ENCODE measurements at places on chromosomes 12 and 14.
A peak's percentile ranks its signal among the peaks of the same experiment; 100 is the strongest.

DNA sequence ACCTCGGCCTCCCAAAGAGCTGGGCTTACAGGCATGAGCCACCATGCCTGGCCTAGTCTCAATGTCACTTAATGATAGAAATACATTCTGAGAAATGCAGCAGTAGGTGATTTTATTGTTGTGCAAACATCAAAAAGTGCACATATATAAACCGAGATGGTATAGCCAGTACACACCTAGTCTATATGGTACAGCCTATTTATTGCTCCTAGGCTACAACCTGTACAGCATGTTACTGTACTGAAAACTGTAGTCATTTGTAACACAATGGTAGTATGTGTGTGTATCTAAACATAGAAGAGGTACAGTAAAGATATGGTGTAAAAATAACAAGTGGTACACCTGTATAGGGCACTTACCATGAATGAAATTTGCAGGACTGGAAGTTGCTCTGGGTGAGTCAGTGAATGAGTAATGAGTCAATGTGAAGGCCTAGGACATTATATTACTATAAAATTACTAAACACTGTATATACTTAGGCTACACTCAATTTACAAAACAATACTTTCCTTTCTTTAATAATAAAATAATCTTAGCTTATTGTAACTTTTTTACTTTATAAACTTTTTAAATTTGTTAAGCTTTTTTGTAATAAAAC is 166.7 kb upstream of the SYT1 start:
- no peaks in the 10 kb centered on the region for H3K27me3 ChIP-seq
- H3K36me3 ChIP-seq, result no peaks in the 10 kb centered on the region
- no peak overlapping the region for H3K27ac ChIP-seq
- peak; percentile 46 for DNase-seq
- H3K4me3 ChIP-seq, result no peak overlapping the region

GRCh38 chr12:28130625-28131598 is 59.3 kb upstream of the CCDC91 start:
- peak; percentile 63 for DNase-seq
- no peak overlapping the region for H3K4me3 ChIP-seq
- no peaks in the 10 kb centered on the region for H3K27me3 ChIP-seq
- H3K4me1 ChIP-seq, result no peaks in the 10 kb centered on the region
- no peak overlapping the region for H3K27ac ChIP-seq
- no peaks in the 10 kb centered on the region for H3K36me3 ChIP-seq

DNA sequence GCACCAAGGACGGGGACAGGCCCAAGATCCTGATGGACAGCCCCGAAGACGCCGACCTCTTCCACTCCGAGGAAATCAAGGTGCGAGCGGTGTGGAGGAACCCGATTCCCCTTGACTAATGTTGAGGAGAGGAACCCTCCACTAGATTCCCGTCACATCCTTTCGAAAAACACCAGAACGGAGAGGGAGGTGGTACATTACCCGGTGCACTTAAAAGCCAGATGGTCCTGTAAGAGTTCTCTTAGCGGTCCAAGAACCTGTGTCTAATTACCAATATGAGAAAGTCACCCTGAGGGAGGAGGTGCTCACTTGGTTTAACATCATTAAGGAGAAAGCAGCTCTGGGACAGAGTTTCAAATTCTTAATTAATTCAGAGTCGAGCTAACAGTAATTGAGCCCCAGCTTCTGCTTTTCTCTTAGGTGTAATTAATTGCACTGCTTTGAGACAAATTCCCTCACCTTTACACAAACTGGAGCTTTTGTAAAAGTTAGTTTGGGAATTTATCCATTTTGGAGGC is 450 bp downstream of the PRKAB1 start:
- peak overlapping the region; percentile 95 for H3K27ac ChIP-seq
- H3K4me1 ChIP-seq, result no peaks in the 10 kb centered on the region

DNA sequence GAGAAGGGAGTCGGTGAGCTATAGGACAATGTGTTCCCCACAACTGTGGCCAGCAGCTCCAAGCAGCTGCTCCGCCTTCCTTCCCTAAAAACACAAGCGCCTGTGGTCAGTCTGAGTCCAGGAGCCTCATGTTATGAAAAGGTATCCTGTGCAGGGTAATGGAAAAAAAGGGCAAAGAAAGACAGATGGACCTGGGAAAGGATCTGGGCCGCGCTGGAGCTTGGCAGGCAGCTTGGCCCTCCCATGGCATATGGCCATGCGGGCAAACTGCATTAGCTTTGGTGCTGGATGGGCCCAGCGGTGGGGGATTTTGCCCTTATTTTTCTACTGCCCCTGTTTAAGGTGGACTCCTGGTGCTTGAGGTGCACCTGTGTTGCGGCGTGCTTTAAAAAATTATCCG is 23.7 kb upstream of the CHST11 start:
- no peak overlapping the region for H3K4me3 ChIP-seq
- no peaks in the 10 kb centered on the region for H3K4me1 ChIP-seq
- no peak for DNase-seq
- no peaks in the 10 kb centered on the region for H3K27me3 ChIP-seq
- H3K36me3 ChIP-seq, result no peaks in the 10 kb centered on the region
- H3K27ac ChIP-seq, result no peak overlapping the region

- H3K4me3 ChIP-seq, result no peak overlapping the region
- peaks cover 81% of the 10 kb centered on the region for H3K27me3 ChIP-seq
- H3K27ac ChIP-seq, result no peak overlapping the region
- no peaks in the 10 kb centered on the region for H3K36me3 ChIP-seq
- H3K4me1 ChIP-seq, result peaks cover 17% of the 10 kb centered on the region
These were observed 3.0 kb downstream of the SIX1 start for GRCh38 chr14:60646226-60646818.

- H3K27me3 ChIP-seq, result no peaks in the 10 kb centered on the region
- H3K4me3 ChIP-seq, result peak overlapping the region; percentile 20
- no peaks in the 10 kb centered on the region for H3K36me3 ChIP-seq
These were observed 159.2 kb upstream of the ALG10B start for GRCh38 chr12:38157274-38157932.

- H3K4me1 ChIP-seq, result peaks cover 7% of the 10 kb centered on the region
- DNase-seq, result no peak
- H3K4me3 ChIP-seq, result no peak overlapping the region
- peaks cover 53% of the 10 kb centered on the region for H3K36me3 ChIP-seq
- no peaks in the 10 kb centered on the region for H3K27me3 ChIP-seq
These were observed 35.8 kb downstream of the LGMN start for GRCh38 chr14:92712654-92713051.

DNA sequence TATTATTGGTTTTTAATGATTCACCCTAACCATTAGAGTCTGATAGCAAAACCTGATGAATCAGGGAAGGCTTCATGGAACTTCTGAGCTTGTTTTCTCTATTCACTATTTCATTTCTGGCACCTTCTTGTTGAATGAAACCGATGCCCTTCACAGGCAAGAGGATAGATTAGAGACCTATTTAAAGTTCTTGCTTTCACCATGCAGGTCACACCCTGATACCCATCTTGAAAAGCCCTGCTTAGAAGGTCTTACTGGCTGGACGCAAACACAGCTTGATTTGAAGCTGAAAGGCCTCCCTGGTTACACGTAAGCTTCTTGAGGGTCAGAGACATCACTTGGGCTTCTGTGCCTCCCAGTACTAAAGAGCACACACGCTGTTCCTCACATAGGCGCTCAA is 29.2 kb downstream of the TMEM229B start:
- peaks cover 3% of the 10 kb centered on the region for H3K4me1 ChIP-seq
- H3K4me3 ChIP-seq, result no peak overlapping the region
- no peaks in the 10 kb centered on the region for H3K36me3 ChIP-seq
- no peak for DNase-seq
- no peaks in the 10 kb centered on the region for H3K27me3 ChIP-seq

GRCh38 chr12:9118158-9118557 is 2.4 kb upstream of the A2M start:
- no peak overlapping the region for H3K4me3 ChIP-seq
- H3K27ac ChIP-seq, result no peak overlapping the region
- no peaks in the 10 kb centered on the region for H3K36me3 ChIP-seq
- peak; percentile 40 for DNase-seq

DNA sequence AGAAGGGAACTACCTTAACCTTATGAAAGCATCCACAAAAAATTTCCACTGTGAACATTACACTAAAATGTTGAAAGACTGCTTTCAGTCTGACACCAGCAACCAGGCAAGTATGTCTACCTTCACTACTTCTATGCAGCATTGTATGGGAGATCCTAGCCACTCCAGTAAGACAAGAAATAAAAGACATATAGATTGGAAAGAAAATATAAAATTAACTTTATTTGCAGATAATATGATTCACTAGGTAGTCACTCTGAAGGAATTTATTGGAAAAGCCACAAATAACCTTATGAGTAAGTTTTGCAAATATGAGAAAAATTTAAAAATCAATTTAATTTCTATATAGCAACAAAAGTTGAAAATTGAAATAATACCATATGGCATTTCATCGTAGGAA is 172.0 kb downstream of the RERGL start:
- H3K27ac ChIP-seq, result no peak overlapping the region
- H3K36me3 ChIP-seq, result no peaks in the 10 kb centered on the region
- DNase-seq, result no peak
- H3K27me3 ChIP-seq, result no peaks in the 10 kb centered on the region
- H3K4me1 ChIP-seq, result no peaks in the 10 kb centered on the region
- no peak overlapping the region for H3K4me3 ChIP-seq

- H3K27ac ChIP-seq, result no peak overlapping the region
- H3K27me3 ChIP-seq, result no peaks in the 10 kb centered on the region
- no peak overlapping the region for H3K4me3 ChIP-seq
- no peak for DNase-seq
- no peaks in the 10 kb centered on the region for H3K4me1 ChIP-seq
- H3K36me3 ChIP-seq, result no peaks in the 10 kb centered on the region
These were observed 198.5 kb downstream of the KCNC2 start for GRCh38 chr12:75011120-75011519.

GRCh38 chr12:53097207-53097563 is 282 bp upstream of the IGFBP6 start:
- no peak for DNase-seq
- H3K27me3 ChIP-seq, result peaks cover 34% of the 10 kb centered on the region
- H3K4me1 ChIP-seq, result peaks cover 3% of the 10 kb centered on the region
- H3K27ac ChIP-seq, result no peak overlapping the region
- no peaks in the 10 kb centered on the region for H3K36me3 ChIP-seq
- H3K4me3 ChIP-seq, result peak overlapping the region; percentile 14

- DNase-seq, result no peak
- peaks cover 9% of the 10 kb centered on the region for H3K36me3 ChIP-seq
- H3K27ac ChIP-seq, result no peak overlapping the region
- H3K4me3 ChIP-seq, result no peak overlapping the region
These were observed 4.2 kb downstream of the NPC2 start for GRCh38 chr14:74488786-74489397.

DNA sequence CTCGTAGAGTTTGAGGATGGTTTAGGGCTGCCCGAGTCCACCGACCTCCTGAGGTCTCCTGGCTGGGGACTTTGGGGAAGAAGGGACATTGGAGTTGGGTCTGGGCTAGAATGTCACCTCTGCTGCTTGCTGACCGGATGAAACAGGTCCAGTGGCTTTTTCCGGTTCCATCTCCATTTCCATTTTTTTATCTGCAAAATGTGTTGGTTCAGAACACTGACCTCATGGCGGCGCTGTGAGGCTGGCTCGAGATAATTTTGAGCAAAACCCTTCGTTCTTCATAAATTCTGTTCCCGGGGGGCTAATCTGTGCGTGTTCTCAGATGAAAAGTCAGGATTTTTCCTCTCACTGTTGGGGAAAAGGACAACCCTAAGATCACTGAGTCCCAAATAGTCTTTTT is 11.7 kb upstream of the MYL2 start:
- no peaks in the 10 kb centered on the region for H3K27me3 ChIP-seq
- H3K27ac ChIP-seq, result no peak overlapping the region
- peak; percentile 67 for DNase-seq

GRCh38 chr14:96265383-96266095 is 9.5 kb downstream of the BDKRB1 start:
- peaks cover 4% of the 10 kb centered on the region for H3K36me3 ChIP-seq
- DNase-seq, result no peak
- H3K4me3 ChIP-seq, result no peak overlapping the region

- no peaks in the 10 kb centered on the region for H3K27me3 ChIP-seq
- H3K4me1 ChIP-seq, result no peaks in the 10 kb centered on the region
These were observed 52.6 kb downstream of the RASSF8 start for GRCh38 chr12:26011099-26011498.

GRCh38 chr12:31117203-31118011 is 43.7 kb downstream of the DDX11 start:
- no peak overlapping the region for H3K27ac ChIP-seq
- DNase-seq, result peak; percentile 9
- peaks cover 7% of the 10 kb centered on the region for H3K4me1 ChIP-seq
- H3K27me3 ChIP-seq, result peaks cover 30% of the 10 kb centered on the region

- H3K4me1 ChIP-seq, result no peaks in the 10 kb centered on the region
- no peak for DNase-seq
- no peak overlapping the region for H3K27ac ChIP-seq
- H3K4me3 ChIP-seq, result no peak overlapping the region
These were observed 65.5 kb downstream of the WSCD2 start for GRCh38 chr12:108194585-108194984.

DNA sequence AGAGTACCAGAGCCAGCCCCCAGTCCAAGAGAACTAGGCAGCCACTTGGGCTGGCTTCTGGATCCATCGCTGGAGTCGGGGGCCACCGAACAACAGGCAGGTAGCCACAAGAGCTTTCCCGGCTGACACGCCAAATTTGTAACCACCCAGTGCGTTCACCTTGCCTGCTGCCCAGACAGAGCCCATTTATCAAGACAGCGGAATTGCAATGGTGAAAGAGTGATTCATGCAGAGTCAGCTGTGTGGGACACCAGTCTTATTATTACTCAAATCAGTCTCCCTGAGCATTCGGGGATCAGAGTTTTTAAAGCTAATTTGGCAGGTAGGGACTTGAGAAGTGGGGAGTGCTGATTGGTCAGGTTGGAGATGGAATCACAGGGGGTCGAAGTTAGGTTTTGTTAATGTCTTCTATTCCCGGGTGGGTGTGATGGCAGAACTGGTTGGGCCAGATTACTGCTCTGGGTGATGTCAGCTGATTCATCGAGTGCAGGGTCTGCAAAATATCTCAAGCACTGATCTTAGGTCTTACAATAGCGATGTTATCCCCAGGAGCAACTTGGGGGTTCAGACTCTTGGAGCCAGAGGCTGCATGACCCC is 64.3 kb downstream of the PDE6H start:
- peaks cover 22% of the 10 kb centered on the region for H3K4me1 ChIP-seq
- H3K4me3 ChIP-seq, result no peak overlapping the region
- no peaks in the 10 kb centered on the region for H3K36me3 ChIP-seq
- H3K27ac ChIP-seq, result peak overlapping the region; percentile 6
- no peaks in the 10 kb centered on the region for H3K27me3 ChIP-seq
- DNase-seq, result no peak

DNA sequence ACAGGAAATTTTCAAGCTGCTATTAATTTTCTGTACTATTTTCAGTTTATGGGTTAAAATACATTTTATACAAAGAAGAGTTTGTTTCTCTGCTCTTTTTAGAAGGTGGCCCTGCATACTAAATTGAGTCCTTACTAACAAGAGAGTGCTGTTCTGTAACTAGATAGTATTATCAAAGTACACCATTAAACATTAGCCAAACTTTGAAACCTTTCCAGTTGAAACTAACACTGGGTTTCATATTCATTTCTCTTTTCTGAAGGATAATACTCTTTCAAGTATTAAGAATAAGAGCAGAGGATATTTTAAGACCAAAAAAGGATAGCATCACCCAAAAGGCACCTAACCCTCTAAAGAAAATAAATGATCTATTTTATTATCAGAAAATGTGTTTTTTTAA is 47.2 kb downstream of the PEBP1 start:
- no peak overlapping the region for H3K27ac ChIP-seq
- H3K4me3 ChIP-seq, result no peak overlapping the region
- no peaks in the 10 kb centered on the region for H3K27me3 ChIP-seq
- H3K36me3 ChIP-seq, result peaks cover 3% of the 10 kb centered on the region
- no peak for DNase-seq
